ENCODE measurements at places on chromosomes 11 and 22.

GRCh38 chr11:77868744-77869143, 47.8 kb downstream of the AAMDC start:
- no peak for DNase-seq

GRCh38 chr11:12717851-12718291, 43.6 kb downstream of the TEAD1 start:
- no peak for DNase-seq

- no peak for DNase-seq
Measured at GRCh38 chr22:49903322-49904039, 14.8 kb downstream of the ALG12 start.

DNA sequence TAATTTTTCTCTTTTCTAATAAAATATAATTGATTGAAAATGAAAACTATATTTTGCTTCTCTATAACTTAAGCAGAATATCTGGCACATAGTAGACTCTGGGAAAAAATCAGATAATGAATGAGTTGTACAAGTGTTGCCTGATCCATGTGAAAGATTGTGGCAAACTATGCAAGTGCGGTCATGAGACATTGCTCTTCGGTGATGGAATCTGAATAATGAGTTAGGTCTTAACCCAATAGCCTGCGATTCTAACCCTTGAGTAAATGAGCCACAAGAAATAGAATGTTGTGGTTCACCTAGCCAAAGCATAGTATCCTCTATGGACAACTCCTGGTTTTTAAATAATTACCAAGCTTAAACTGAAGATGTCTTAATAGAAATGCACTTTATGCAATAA, 333.7 kb upstream of the LUZP2 start:
- DNase-seq, result no peak

All from amygdala (tissue), 56 donors.